ENCODE measurements at places on chromosomes 2 and 18.

DNA sequence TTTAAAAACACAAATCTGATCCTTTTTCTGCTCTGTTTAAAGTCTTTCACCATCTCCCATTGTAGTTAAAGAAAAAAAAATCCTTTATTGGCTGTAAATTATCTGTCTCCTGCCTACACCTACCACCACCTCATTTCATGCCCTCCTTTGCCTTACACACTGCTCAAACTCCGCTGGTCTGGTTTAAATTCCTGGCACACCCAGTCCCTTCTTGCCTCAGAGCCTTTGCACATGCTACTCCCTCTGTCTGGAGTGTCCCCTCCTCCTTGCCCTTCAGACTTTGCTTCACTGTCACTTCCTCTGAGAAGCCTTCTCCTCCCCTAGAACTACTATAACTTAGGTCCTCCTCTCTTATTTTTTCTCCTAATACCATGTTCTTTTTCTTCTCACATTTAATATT, 49.6 kb downstream of the OSBPL6 start:
- no peak for DNase-seq

DNA sequence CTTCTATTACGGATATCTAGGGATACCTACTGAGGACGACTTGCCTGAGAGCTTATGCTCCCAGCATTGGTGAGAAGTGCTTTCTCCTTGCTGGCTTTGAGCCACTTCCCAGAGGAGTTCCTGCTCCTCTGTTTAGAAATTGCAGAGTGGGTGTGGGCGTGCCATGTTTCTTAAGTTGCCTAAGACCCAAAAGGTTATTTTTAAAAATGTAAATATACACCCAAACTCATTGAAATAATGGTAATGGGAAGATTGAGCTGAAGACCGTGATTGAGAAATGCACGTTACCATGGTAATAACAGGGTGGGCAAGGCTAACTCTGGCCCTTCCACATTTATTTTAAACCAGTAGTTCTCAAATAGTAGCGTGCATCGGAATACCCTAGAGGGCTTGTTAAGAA, 17.2 kb upstream of the TMEM200C start:
- no peak for DNase-seq

DNA sequence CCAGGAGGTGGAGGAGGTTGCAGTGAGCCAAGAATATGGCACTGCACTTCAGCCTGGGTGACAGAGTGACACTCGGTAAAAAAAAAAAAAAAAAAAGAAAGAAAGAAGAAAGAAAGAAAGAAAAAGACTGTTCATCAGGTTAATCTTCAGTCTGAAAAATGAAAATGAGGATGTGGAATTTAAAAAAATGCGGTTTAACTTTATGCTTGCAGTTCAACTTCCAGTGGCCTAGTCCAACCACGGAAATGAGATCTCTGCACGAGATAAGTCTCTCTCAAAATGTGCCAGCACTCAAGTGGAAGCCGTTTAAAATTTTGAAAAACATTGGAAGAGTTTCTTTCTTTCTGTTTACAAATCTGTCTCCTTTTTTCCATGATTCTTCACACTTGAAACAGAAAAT, 112.1 kb downstream of the DOCK10 start:
- no peak for DNase-seq

- no peak for DNase-seq
Observed at GRCh38 chr2:1675633-1676032, 68.7 kb downstream of the PXDN start.

GRCh38 chr2:28277466-28277865, 115.2 kb upstream of the FOSL2 start:
- DNase-seq: no peak

GRCh38 chr2:120206022-120206581, 17.1 kb downstream of the TMEM185B start:
- DNase-seq: no peak

- no peak for DNase-seq
Observed at GRCh38 chr2:191301971-191302370, 56.8 kb downstream of the MYO1B start.

- no peak for DNase-seq
Observed at GRCh38 chr2:238852206-238852869, 4.5 kb downstream of the TWIST2 start.

- no peak for DNase-seq
Observed at GRCh38 chr2:221343524-221343923, 228.6 kb downstream of the EPHA4 start.

Data from GM12892 (cell line).